ENCODE measurements at places on chromosomes 7 and 10.
A peak's percentile ranks its signal among the peaks of the same experiment; 100 is the strongest.

GRCh38 chr10:31789555-31789954, 139.1 kb downstream of the ARHGAP12 start:
- no peak for DNase-seq

DNA sequence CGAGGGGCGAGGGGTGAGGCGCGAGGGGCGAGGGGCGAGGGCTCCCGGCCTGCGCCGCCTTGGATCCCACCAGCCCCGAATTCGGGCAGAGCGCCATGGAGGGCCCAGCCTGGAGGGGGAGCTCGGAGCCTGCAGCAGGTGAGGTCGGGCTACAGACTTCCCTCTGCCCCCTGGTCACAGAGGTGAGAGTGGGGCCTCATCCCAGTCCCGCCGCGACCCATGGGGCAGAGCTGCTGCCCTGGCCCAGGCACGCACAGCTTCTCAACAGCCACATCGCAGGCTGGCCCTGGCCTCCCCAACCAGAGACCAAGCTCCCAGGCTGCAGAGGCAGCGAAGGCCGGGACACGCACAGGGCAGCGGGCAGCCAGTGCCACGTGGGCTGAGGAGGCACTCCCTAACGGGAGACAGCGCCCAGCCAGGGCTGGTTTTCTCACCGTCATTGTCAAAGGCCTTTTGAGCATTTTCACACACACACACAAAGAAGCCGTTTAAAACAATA, 191.8 kb downstream of the PTPRN2 start:
- DNase-seq = no peak

- peak; percentile 41 for DNase-seq
Observed at GRCh38 chr10:88986549-88987242, 3.9 kb upstream of the FAS start.

DNA sequence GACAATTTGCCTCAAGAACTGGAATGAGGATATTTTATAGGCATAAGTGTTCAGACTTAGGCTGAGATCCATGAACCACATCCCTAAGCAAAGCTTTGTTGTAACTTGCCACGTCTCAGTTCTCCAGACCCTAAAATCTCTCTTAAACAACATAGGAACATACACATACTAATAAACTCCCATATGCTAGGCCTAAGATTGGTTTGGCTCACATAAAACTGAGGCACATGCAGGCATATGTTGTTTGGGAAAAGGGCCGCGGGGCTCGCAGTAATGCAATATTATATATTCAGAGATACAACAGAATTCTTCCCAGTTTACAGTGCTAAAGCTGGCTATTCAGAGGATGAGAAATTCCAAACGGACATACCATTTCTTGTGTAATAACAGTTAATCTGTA, 61.0 kb downstream of the DOCK4 start:
- DNase-seq = no peak

- DNase-seq = no peak
Observed at GRCh38 chr10:103568505-103568904, 75.0 kb downstream of the NEURL1 start.

DNA sequence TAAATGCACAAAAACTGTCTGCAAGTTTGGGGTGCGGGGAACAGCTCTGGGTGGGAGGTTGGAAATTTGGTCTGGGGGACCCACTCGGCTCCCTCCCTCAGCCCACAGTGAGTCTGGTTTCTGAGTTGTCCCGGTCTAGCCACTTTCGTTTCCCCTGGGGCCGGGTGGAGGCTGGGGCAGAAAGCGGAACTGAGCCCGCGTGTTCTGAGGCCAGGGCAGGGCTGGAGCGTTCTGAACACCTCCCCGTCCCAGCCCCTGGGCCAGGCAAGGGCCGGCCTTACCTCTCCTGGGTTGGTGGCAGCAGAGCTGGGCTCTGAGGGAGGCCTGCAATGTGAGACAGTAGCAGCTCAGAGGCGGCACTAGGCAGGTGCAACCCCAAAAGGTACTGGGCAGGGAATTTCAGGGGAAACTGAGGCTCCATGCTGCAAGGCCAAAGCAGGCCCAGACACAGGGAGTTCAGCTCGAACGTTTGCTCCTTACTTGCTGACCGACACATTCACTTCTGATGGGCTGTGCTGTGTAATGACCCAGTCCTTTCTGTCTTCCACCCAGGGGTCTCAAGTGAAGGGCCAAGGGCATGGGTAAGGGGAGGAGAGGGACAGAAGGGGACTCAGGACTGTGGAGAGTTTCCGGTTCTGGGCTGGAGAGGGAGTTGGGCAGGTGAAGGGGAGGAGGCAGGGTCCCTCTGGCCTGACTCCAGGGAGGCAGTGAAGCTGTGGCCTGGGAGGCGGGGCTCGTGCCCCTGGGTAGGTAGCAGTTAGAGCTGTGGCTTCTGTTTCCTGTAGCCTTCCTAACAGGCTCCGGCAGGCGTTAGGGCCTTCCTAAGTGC, 3.0 kb downstream of the IRF5 start:
- DNase-seq = no peak

DNA sequence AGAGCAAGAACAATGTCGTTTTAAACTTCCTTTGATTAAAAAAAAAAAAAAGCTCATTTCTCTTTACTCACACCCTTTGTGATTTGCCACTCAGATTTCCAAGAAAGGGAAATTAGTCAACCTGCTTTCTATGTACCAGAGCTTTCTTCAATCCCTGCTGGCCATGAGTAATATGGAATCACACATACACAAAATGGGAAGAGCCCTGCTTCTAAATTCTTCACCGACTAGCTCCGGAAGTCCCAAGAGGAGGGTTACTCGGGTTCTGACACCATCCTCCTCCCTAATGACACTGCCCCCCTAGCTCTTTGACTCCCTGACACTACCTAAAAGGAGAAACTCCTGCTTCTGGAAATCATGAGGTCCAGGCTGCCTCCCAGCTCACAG, 81.8 kb upstream of the SFMBT2 start:
- DNase-seq = no peak

- DNase-seq = no peak
Observed at GRCh38 chr10:12635127-12635541, 285.8 kb downstream of the CAMK1D start.

GRCh38 chr10:52437205-52437646, 123.1 kb downstream of the DKK1 start:
- DNase-seq = no peak

DNA sequence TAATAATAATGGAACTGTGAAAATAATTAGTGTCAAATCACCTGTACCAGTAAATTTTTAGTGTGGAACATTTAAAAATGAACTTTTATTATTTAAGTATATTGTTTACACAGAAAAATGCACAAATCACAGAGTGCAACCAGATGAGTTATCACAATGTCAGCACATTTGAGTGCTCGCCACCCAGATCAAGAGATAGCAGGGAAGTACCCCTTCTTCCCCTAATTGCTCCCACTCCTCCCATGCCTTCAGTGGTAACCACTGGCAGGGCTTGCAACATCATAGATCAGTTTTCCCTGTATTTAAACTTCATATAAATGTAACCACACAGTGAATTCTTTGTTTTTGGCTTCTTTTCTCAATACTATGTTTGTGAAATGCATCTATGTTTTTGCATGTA, 7.8 kb upstream of the GPR141 start:
- no peak for DNase-seq

DNA sequence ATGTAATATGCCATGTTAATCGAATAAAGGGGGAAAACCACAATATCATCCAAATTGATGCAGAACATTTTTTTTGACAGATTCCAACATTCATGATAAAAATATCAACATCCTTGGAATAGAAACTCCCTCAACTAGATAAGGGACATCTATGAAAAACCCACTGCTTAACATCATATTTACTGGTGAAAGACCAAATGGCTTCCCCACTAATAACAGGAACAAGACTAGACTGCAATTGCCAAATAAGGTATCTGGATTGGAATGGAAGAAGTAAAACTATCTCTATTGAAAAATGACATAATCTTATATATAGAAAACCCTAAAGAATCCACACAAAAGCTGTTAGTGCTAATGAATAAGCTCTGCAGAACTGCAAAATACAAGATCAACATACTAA, 27.8 kb downstream of the SMURF1 start:
- no peak for DNase-seq

- DNase-seq = peak; percentile 42
Observed at GRCh38 chr10:103637927-103638557, 144.5 kb downstream of the NEURL1 start.

GRCh38 chr7:44712012-44712411, 36.6 kb upstream of the ZMIZ2 start:
- DNase-seq = no peak

- peak; percentile 71 for DNase-seq
Observed at GRCh38 chr10:104309980-104310978, 28.0 kb downstream of the ITPRIP start.

Measured in fibroblast of skin of abdomen (primary cell).